ENCODE measurements at places on chromosomes 1 and 21.
A peak's percentile ranks its signal among the peaks of the same experiment; 100 is the strongest.

DNA sequence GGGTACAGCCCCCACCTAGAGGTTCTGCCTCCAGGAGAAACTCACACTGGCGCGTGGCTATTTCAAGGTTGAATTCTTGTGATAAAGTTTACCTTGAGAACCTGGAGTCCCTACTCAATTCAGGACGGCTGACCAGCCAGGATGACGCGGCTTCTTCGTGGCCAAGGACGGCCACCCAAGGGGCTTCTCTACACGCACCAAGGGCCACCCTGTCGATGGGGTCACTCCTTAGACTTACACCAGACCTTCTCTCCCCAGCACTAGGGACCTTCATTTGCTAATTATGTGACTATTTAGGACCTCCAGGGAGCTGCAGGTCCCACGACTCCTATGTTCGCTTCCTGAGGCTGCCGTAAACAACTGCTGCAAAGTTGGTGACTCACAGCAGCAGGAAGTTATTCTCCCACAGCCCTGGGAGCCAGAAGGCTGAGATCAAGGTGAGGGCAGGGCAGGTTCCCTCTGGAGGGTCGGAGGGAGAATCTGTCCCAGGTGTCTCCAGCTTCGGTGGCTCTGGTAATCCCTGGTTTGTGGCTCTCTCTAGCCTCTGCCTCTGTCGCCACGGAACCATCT lies 135.9 kb downstream of the NPHP4 start:
- DNase-seq, result no peak

- DNase-seq, result peak; percentile 19
Observed at GRCh38 chr1:74199504-74199903, 1.5 kb downstream of the FPGT start.

DNA sequence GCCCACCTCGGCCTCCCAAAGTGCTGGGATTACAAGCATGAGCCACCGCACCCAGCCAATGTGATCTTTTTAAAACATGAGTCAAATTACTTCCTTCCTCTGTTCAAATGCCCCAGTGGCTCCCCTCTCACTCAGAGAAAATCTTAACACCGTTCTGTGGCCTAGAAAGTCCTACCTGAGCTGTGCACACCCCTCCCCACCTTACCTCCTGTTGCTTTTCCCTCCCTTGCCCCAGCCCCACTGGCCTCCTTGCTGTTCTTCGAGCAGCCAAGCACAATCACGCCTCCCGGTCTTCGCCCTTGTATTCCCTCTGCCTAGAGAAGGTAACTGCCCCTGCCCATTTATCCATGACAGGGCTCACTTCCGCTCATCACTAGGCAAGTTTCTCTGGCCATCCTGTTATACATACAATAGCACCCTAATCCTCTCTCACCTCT lies 62.6 kb upstream of the RPL11 start:
- no peak for DNase-seq

- DNase-seq, result peak; percentile 51
Observed at GRCh38 chr1:203593723-203594122, 32.9 kb upstream of the ATP2B4 start.

DNA sequence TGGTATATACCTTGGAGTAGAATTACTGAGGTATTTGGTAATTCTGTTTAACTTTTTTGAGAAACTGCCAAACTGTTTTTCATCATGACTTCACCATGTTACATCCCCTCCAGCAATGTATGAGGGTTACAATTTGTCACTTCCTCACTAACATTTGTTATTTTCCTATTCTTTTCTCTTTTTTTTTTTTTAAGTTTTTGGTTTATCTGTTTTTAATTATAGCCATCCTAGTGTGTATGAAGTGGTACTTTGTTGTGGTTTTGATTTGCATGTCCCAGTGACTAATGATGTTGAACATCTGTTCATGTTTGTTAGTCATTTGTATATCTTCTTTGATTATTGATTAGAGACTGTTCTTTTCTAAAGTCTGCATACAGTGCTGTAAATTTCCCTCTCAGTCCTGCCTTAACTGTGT lies 147.3 kb downstream of the HS2ST1 start:
- no peak for DNase-seq

DNA sequence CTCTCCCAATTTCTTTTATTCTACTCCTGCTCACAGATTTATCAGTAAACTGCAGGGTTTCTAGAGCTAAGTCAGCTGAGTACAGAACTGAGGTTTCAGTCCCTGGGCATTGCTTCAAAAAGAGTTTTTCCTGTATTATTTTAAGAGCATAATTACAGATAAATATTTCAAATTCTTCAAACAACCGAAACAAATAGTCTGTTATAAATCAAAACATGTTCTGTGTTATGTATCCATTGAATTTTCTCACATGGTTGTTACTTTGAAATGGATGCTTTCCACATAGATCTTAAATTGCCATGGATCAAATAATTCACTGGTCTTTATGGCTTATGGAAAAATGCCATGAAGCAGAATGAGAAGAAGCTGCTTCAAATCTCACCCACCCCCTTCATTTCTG lies 64.5 kb downstream of the LRRC8C start:
- no peak for DNase-seq

DNA sequence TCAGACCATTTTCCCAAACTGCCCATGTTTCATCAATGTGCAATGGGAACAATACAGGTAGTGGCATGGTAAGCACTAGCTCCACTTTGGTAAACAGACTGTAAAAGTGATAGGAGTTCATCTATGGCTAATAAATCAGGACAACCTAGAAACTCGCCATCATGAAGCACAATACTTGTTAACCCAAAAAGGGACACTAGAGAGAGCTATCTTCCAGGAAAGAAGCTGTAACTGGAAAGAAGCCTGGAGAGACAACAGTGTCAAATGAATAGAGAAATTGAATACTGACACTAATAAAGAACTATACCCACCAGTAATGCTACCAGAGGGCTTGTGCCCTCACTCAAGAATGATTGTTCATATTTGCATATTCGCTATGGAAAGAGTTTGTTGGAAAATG lies 164.7 kb upstream of the RGS18 start:
- DNase-seq, result no peak

DNA sequence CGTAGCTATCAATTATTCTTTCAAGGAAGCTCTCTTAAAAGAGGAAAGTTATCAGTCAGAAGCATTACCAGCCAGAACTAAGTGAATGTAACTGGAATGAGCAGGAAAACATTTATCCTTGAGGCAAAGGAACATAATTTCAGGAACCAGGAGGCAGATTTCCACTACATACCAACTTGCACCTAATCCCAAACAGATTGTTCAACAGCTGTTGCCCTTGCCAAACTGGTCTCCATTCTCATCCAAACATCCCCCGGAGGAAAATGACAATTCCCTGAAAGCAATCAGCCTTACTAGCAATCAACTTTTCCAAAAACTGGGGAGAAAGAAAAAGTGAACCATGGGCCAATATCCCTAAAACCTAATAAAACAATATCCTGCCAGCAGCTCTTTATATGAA lies 35.0 kb downstream of the ENAH start:
- no peak for DNase-seq

- DNase-seq, result no peak
Observed at GRCh38 chr1:240497908-240498307, 114.0 kb downstream of the GREM2 start.

DNA sequence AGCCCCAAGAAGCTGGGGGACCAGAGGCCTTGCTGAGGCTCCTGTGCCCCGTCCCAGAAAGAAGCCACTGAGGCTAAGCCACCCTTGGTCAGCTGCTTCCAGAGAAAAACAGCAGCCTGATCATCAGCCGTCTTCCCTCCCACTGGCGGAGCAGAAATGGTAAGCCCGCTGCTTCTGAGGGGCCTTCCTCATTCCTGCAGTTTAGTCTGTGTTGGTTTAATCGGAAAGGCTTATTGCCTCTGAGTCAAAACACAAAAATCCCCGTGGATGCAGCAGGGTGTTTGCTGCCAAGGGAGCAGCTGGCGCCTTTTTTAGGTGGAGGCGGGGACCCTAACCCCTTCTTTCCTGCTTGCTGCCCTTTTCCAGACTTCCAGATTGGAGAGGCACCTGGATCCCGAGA lies 33.9 kb downstream of the SPSB1 start:
- DNase-seq, result no peak

- no peak for DNase-seq
Observed at GRCh38 chr1:25537153-25537831, 6.1 kb upstream of the LDLRAP1 start.

DNA sequence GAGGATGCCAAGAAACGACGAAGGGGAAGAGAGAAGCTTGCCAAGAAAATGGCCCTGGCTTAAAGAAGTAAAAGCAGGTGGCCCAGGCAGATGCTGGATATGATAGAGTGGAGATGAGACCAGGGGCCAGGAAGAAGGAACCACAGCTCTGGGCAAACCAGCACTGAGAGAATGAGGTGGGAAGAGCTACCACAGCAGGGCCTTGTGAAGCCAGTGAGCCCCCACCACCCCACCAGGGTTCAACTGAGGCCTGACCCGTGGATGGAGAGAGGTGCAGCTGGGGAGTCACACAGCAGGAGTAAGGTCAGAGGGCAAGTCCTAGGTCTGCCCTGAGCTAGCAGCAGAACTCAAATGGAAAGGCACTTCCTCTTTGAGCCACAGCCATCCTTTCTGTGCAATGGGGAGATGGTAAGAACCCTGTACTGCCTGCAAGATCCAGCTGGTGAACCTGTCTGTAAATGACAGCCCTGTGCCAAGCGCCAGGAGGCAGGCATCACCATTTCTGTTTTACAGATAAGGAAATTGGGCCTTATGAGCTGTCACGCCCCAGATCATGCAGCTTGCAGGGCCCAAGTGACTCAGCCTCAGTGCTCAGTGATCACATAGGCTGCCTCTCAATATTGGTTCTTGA lies 8.5 kb downstream of the SH3BGRL3 start:
- DNase-seq, result peak; percentile 93

DNA sequence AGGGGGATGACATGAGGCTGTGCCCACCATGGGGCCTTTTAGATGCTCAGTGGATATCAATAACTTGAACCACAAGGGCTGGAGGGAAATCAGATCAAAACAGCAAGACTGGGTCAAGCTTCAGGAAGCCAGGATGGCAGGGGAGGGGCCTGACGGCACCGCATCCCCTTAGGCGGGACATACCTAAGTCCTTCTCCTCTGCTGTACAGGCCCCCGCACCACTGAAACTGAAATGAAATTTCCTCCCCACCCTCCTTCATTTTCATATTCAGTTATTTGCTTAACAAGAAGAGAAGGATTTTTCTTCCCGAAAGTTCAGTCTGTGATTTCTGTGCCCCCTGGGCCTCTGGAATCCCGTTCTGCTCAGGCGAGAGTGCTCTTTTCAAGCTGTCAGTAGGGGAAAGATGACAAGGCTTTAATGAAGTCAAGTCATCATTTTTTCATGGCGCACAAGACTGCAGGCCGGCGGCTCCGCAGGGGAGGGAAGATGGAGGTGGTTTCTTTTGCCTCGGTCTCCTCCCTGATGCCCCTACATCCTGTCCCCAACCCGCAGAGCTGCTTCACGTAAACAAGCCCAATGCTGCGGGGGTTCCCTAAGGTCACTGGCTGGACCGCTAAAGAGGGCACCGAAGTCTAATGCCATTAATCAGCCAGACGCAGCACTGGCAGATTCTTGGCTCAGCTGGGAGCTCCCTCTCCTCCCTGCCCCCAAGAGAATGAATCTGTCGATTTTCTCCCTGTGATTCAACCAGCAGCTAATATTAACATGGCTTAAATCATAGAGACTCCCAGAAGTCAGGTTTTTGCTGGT lies 264.8 kb downstream of the C1orf94 start:
- DNase-seq, result no peak

DNA sequence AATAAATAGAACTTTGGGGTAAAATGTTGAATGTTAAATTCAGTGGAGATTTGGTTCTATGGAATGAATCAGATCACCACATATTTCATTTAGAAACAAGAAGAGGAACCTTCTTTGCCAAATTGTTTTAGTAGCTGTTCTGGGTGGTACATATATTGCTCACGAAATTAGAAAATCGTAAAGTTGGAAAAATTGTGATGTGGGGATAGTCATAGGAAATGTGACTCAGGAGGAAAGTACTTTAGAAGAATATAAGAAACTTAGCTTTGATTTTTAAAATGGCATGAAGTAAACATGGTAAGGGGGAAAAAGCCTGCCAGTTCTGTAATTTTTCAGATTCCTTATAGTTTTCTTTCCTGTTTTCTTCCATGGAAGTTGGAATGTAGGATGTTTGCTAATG lies 27.4 kb downstream of the RRP15 start:
- no peak for DNase-seq

DNA sequence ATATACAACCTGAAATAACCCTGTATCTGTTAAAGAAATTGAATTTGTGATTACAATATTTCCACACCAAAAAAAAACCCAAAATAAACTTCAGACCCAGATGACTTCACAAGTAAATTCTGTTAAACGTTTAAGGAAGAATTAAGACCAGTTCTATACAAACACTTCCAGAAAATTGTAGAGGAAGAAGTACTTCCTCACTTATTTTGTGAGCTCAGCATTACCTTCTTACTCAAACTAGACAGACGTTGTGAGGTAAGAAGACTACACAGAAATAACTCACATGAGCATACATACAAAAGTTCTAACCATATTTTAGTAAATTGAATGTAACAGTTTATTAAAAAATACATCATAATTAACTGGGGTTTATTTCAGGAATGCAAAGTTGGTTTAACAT lies 18.8 kb downstream of the RALGPS2 start:
- no peak for DNase-seq

GRCh38 chr1:170481000-170481399 lies 51.0 kb upstream of the GORAB start:
- no peak for DNase-seq

DNA sequence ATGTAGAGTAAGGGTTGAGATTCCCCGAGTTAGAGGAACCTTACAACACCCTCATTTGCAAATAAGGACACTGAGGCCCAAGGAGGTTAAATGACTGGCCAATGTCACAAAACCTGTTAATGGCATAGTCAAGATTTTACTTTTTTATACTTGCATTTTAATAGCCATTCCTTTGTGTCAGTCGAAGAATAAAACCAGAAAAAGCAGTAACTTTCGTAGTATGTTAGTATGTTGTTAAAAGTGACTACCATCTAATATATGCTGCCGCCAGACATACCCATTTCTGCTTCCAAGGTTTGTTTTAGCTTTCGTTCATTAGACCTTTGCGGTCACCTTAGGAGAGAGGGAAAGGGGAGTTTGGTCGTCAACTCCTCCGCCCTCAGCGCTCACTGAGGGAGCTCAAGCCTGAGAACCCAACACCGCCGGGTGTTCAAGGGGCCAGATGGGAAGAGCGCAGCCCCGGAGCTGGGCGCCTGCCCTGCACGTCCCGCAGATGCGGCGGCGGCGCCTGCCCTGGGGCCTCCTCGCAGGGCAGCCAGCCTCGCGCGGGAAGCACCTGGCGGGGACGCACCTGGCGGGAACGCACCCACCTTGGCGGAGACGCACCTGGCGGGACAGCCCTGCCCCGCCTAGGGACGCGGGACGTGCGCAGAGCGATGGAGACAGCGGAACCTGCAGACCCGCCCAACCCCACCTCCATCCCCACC lies 466 bp downstream of the VPS26C start:
- no peak for DNase-seq

DNA sequence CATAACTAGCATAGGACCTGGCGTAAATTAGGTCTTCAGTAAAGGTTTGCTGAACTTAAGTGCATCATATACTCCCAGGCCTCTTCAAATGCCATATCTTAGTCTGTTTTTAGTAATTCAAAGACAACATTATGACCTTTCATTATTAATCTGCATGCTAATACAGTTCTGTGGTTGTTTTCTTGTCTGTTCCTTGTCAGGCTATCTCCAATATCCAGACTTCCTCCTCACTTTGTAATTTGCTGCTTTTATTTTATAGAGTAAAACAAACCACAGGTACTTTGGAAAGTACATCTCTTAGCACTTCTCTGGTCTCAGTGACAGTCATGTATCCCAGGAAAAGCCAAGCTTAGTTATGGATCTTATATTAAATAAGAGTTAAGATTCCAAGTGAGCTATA lies 65.1 kb upstream of the BMP8A start:
- DNase-seq, result no peak
